ENCODE measurements at places on chromosomes 1 and 21.

- no peak for DNase-seq
These were observed 33.3 kb upstream of the ZBTB40 start for GRCh38 chr1:22418312-22418711.

DNA sequence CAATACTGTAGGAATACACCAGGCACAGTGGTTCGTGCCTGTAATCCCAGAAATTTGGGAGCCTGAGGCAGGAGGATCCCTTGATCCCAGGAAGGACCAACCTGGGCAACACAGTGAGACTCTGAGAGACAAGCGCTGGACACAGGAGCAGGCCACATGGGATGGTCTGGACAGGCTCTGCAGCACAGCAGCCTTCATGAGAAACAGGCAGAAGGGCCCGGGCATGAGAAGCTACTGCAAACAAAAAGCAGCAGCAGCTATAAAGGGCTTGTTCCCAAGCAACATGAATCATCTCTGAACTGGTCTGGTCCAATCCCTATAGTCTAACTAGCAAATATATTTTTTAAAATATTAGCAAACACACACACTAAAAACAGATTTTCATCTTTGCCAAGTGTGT lies 35.5 kb upstream of the SLAMF9 start:
- no peak for DNase-seq

DNA sequence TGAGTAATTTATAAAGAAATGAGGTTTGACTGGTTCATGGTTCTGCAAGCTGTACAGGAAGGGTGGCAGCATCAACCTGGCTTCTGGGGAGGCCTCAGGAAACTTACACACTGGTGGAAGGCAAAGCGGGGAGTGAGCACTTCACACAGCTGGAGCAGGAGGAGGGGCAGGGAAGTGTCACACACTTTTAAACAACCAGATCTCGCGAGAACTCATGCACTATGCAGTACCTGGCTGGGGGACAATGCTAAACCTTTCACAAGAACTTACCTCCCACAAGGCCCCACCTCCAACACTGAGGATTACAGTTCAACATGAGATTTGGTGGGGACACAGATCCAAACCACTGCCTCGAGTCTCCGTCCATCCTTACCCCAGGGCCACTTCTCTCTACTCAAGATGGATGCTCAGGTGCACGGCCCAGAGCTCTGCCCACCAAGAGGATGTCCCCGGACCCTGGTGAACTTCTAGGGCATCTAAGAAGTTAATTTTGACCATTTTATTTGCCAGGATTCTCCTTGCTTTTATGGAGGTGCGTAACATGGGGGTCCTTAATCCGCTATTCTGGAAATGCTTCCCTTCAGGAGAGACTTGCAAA lies 22.7 kb upstream of the ACTRT2 start:
- DNase-seq, result no peak

- no peak for DNase-seq
These were observed 16.6 kb downstream of the HIVEP3 start for GRCh38 chr1:41902159-41902577.

- DNase-seq, result no peak
These were observed 136.2 kb upstream of the DUSP10 start for GRCh38 chr1:221878134-221878533.

DNA sequence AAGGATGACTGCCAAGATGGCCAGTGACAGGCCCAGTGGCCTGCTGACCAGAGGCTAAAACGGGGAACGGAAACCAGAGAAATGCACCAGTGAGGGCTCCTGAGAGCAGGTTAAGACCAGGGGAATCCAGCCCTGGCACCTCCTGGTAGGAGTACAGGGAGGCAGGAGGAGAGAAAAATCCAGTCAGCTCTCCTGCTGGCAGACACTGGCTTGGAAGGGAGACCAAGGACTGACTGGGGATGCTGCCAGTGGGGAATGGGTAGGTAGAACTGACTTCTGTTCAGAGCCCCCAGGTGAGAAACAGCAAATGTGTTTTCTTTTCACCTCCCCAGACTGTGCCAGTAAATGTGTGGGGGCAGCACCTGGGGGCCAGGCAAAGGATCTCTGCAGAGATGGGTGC lies 27.7 kb upstream of the CRNN start:
- no peak for DNase-seq

DNA sequence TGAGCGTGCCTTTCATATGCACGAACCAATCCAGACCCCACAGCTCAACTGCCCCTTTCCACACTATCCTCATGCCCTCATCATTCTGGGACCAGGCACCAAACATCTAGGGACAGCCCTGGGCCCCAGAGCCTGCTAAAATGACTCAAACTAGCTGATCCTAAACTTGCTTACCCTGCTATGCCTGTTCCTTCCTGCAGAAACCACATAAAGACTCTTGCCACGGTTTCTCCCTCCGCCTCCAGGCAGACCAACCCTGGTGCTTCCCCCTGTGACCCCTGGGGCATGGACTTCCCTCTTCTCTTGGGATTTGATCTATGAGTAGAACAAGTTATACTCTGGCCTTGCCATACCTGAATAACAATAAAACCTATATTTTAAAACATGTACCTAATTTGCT lies 138.0 kb upstream of the CD34 start:
- no peak for DNase-seq

DNA sequence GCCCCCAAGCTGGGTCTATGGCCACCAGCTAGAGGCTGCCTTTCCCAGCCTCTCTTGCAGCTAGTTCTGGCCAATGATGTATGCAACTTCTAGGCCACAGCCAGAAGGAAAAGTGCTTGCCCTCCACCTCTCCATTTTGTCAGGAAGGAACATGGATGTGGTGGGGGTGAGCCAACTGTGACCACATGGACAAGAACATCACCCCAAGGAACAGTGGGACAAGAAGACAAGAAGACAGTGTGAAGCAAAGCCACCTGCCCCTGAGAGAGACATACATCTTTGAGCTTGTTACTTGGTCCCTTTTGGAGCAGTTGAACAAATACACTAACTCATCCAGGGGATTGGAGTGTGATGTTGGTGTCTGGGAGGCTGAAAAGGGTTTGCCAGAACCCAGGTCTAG lies 105.8 kb upstream of the EDN2 start:
- DNase-seq, result no peak

- DNase-seq, result no peak
These were observed 15.4 kb downstream of the MEGF6 start for GRCh38 chr1:3595949-3596348.

GRCh38 chr1:22815421-22816066 lies 104.9 kb downstream of the EPHB2 start:
- DNase-seq, result no peak

DNA sequence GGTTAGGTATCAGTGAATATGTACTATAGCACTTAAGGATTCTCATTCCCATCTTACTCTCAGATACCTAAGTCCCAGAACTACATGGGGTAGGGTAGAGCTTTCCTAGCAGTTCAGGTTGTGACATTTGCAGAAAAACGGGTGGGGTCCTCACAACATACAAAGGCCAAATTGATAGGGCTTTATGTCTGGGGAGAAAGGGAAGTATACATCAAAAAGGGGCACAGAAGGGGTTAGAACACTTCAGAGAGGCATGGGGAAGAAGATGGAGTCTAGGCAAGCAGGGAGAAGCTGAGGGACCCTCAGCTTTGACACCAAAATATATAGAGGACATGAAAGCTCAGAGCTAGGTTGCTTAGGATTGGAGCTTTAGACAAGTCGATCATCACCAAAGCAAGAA lies 3.6 kb downstream of the UROD start:
- no peak for DNase-seq

- no peak for DNase-seq
These were observed 2.7 kb downstream of the RPRD2 start for GRCh38 chr1:150366416-150367296.
